ENCODE measurements at places on chromosomes 3 and 15. TPM values are rescaled to one million over a fixed set of nuclear protein-coding genes. Genes with fewer than 3 reads are reported as not detected.

The MAP2K5 gene
- total RNA-seq = 3.8 TPM

GRCh38 chr3:88148651-88149050, 1.1 kb upstream of the C3orf38 start:
- DNase-seq = no peak

The KBTBD12 gene
- not detected for total RNA-seq

The TRPC1 gene
- total RNA-seq = 0.21 TPM

DNA sequence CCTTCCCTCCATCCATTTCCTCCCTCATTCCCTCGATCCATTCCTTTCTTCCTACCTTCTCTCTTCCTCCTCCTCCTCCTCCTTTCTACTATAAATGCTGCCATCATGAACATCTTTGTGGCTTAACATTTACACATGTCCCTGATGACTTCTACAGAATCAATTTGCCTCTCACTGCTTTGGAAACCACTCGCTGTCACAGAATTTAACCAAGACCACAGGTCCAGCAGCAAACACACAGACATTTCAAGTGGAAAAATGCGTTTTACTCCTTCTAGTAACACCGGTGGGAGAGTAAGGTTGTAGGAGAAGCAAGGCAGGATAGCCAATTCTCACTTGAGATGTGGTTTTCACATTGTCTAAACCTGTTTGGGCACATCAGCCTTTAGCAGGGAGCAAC, 101.4 kb upstream of the LRIG1 start:
- no peak for DNase-seq

The IL17RE gene
- total RNA-seq = 17.0 TPM
